ENCODE measurements at places on chromosomes 6 and 20. TPM values are rescaled to one million over a fixed set of nuclear protein-coding genes. Genes with fewer than 3 reads are reported as not detected.

DNA sequence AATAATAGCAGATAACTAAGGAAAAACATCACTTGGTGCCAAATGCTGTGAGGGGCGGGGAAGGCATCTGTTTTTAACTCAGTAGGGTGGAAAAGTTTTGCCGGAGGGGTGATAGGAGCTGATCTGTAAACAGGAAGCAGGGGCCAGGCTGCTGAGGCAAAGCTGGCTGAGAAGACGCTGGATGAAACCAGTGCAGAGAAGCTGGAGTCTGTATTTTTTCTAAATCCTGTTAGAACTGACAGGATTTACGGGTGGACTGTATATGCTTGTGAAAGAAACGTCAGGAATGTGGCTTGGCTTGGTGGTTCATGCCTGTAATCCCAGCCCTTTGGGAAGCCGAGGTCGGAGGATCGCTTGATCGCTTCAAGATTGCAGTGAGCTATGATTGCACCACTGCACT is 5.6 kb downstream of the PCMTD2 start:
- H3K36me3 ChIP-seq: peaks cover 19% of the 10 kb centered on the region
- H3K4me1 ChIP-seq: peaks cover 44% of the 10 kb centered on the region
- peak overlapping the region; percentile 66 for H3K27ac ChIP-seq
- no peak for DNase-seq
- no peaks in the 10 kb centered on the region for H3K27me3 ChIP-seq

DNA sequence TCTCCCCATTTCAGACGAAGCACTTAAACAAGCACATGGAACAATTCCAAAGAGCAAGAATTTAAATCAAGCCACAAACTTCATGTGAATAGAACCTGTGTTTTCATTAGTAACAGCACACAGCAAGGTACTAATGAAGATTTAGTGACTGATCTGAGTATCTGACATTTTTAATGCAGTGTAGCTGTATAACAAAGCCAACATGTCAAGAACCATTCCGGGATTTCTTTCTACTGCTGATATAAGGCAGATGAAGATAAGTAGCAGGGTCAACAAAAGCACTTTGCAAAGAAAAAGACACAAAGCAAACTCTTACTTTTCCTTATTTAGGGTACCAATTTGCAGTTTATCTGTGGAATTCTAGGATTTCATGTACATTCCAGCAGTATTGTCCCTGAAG is 11.3 kb downstream of the SLC17A5 start:
- DNase-seq: no peak
- H3K4me3 ChIP-seq: no peak overlapping the region
- H3K36me3 ChIP-seq: peaks cover 51% of the 10 kb centered on the region

Gene NOTCH4
- 11.0 TPM for total RNA-seq

- no peak overlapping the region for H3K4me3 ChIP-seq
- no peak for DNase-seq
- H3K36me3 ChIP-seq: peaks cover 4% of the 10 kb centered on the region
- H3K4me1 ChIP-seq: no peaks in the 10 kb centered on the region
Observed at GRCh38 chr20:58438970-58439808, 50.2 kb downstream of the VAPB start.

- H3K4me3 ChIP-seq: no peak overlapping the region
- H3K27me3 ChIP-seq: no peaks in the 10 kb centered on the region
- no peaks in the 10 kb centered on the region for H3K36me3 ChIP-seq
- H3K4me1 ChIP-seq: no peaks in the 10 kb centered on the region
Observed at GRCh38 chr6:9532621-9533557, 882.0 kb downstream of the TFAP2A start.

GRCh38 chr6:105484238-105485161 is 81.6 kb upstream of the PREP start:
- no peaks in the 10 kb centered on the region for H3K27me3 ChIP-seq
- H3K4me3 ChIP-seq: no peak overlapping the region
- DNase-seq: peak; percentile 62
- peak overlapping the region; percentile 47 for H3K27ac ChIP-seq
- no peaks in the 10 kb centered on the region for H3K36me3 ChIP-seq

Gene UNC5CL
- total RNA-seq: 84.8 TPM

Gene SLC4A11
- not detected for total RNA-seq

DNA sequence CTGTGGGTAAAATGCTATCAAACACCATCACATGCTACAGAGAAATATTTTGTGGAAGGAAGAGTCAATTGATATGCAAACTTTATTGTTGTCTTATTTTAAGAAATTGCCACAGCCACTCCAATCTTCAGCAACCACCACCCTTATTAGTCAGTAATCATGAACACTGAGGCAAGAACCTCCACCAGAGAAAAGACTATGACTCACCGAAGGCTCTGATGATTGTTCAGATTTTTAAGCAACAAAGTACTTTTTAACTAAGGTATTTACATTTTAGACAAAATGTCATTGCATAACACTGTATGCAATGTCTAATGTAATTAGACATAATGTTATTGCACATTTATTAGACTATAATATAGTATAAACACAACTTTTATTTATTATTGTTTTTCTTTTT is 26.2 kb upstream of the MMP24 start:
- no peaks in the 10 kb centered on the region for H3K27me3 ChIP-seq
- DNase-seq: no peak
- peak overlapping the region; percentile 13 for H3K27ac ChIP-seq
- no peaks in the 10 kb centered on the region for H3K36me3 ChIP-seq

GRCh38 chr6:17998442-17998841 is 11.0 kb upstream of the KIF13A start:
- no peaks in the 10 kb centered on the region for H3K4me1 ChIP-seq
- no peak for DNase-seq
- no peaks in the 10 kb centered on the region for H3K36me3 ChIP-seq
- no peaks in the 10 kb centered on the region for H3K27me3 ChIP-seq

DNA sequence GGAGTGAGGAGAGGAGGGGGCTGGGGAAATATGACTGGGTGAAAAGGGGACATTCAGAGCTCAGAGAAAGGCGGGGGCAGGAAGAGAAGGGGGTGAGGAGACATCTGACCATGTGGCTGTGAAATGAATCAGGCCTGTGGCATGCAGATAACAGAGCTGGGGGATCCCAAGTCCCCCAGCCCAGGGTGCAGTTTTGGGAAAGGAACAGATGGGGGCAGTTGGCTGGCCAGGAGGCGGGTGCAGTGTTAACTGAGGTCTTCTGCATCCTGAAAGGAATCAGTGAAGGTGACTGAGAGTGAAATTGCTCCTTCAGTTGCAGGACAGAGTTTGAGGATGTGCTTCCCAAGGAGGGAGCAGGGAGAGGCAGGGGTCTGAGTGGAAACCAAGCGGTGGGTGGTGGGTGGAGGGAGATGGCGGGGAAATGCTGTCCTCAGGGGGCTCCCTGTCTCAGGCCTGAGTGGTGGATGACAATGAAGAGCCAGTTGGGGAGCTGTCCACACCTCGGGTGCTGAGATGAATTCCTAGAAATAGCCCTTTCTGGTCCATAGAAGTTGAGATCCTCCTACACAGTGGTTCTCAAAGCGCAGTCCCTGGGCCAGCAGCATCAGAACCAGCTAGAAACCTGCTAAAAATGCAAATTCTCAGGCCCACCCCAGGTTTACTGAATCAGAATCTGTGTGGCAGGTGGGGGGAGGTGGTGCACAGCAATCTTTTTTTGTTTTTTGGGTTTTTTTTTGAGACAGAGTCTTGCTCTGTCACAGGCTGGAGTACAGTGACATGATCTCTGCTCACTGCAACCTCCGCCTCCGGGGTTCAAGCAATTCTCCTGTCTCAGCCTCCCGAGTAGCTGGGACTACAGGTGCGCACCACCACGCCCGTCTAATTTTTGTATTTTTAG is 26.0 kb upstream of the CCDC167 start:
- no peak for DNase-seq
- H3K4me1 ChIP-seq: no peaks in the 10 kb centered on the region
- peaks cover 66% of the 10 kb centered on the region for H3K27me3 ChIP-seq
- H3K27ac ChIP-seq: no peak overlapping the region

GRCh38 chr6:85321906-85322305 is 128.0 kb upstream of the NT5E start:
- H3K36me3 ChIP-seq: no peaks in the 10 kb centered on the region
- no peak overlapping the region for H3K27ac ChIP-seq
- H3K27me3 ChIP-seq: no peaks in the 10 kb centered on the region
- no peaks in the 10 kb centered on the region for H3K4me1 ChIP-seq
- DNase-seq: no peak

- no peaks in the 10 kb centered on the region for H3K36me3 ChIP-seq
- no peaks in the 10 kb centered on the region for H3K27me3 ChIP-seq
Observed at GRCh38 chr6:111898452-111898851, 25.2 kb upstream of the FYN start.

GRCh38 chr20:38838326-38838725 is 32.8 kb downstream of the PPP1R16B start:
- H3K36me3 ChIP-seq: no peaks in the 10 kb centered on the region
- no peak overlapping the region for H3K27ac ChIP-seq
- no peak overlapping the region for H3K4me3 ChIP-seq
- H3K27me3 ChIP-seq: peaks cover 10% of the 10 kb centered on the region
- no peaks in the 10 kb centered on the region for H3K4me1 ChIP-seq
- no peak for DNase-seq

- peaks cover 5% of the 10 kb centered on the region for H3K4me1 ChIP-seq
- DNase-seq: no peak
- no peak overlapping the region for H3K27ac ChIP-seq
- no peak overlapping the region for H3K4me3 ChIP-seq
Observed at GRCh38 chr6:129281168-129281796, 398.3 kb downstream of the LAMA2 start.

Gene HLA-DQB1
- total RNA-seq: 16.8 TPM

- peak; percentile 81 for DNase-seq
- H3K27me3 ChIP-seq: no peaks in the 10 kb centered on the region
- no peaks in the 10 kb centered on the region for H3K36me3 ChIP-seq
- peak overlapping the region; percentile 87 for H3K27ac ChIP-seq
Observed at GRCh38 chr6:42137194-42137753, 5.1 kb downstream of the C6orf132 start.

All from stomach (tissue), 19 donors.